ENCODE measurements at places on chromosomes 11 and 22.

DNA sequence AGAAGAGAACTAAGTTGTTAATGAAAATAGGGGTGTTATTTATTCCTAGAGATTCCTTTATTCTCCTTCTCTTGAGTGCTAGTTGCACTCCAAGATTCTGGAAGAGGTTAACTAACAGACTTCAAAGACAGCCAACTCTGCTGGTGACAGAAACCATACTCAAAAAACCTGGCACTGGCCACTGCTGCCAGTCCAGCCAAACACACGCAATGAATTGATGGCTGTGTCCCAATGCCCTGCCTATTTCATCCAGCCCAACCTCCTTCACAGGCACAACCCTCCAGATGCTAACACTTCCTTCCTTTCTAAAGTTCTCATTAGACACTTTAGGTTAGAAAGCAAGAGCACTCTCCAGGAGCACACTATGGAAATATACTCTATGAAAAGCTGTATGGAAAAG lies 150.8 kb upstream of the C11orf58 start:
- no peak for DNase-seq

DNA sequence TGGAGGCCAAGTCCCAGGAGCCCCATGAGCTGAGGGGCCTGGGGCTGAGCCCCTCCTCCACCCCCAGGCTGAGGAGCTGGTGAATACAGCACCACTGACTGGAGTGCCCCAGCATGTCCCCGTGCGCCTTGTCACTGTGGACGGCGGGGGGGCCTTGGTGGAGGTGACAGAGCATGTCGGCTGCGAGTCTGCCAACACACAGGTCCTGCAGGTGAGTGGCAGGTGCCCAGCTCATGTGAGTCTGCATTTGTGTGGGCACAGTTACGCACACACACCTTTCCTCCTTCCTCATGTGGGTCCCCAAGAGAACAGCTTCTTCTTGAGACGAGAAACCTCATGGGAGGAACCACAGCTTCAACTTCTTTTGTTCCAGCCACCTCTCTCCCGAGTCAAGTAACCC lies 7.7 kb downstream of the TMEM132A start:
- DNase-seq: no peak

GRCh38 chr22:19164425-19164824 lies 14.1 kb downstream of the SLC25A1 start:
- DNase-seq: no peak

GRCh38 chr11:76236092-76236999 lies 30.0 kb upstream of the WNT11 start:
- no peak for DNase-seq

DNA sequence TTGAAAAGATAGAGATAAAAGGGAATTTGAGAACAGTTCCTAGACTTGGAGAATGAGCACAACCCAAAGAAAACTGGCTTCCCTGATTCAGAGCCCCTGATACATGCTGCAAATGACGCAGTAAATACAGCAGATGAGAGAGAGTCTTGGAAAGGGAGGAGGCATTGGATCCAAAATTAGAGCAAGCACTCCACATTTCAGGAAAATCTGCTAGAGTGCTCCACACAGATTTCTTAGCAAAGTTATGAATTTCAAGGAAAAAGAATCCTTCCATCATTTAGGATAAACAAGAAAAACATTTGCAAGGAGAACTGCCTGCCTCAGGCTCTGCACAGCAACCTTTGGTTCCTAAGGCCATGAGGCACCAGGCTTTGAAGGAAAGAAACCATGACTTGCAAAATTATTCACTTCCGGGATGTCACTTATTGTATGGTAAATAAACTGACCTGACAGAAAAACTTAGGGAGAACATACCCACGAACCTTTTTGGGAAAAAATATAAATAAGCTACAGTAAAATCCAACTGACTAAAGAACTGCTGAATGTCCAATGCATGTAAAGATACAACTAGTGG lies 89.8 kb upstream of the RTL6 start:
- no peak for DNase-seq

GRCh38 chr11:79950172-79950571 lies 509.3 kb upstream of the TENM4 start:
- DNase-seq: no peak

- no peak for DNase-seq
These were observed 50.3 kb downstream of the COPB1 start for GRCh38 chr11:14449302-14449714.

DNA sequence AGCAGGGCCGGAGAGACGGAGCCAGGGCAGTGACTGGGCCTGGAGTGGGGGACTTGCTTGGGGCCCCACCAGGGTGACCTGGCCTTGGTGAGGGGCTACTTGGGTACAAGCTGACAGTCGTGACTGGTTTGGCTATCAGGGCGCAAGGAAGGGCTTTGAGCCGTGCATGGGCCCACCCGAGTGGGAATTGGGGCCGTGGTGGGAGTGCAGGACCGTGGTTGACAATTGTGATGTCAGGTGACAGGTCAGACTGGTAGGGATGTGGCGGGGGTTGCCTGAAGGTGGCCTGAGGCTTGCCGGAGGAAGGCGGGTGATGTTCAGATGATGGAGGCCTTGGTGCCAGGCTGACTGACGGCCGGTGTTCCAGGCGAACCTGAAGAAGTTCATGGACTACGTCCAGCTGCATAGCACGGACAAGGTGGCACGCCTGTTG lies 5.6 kb downstream of the SHANK3 start:
- no peak for DNase-seq

DNA sequence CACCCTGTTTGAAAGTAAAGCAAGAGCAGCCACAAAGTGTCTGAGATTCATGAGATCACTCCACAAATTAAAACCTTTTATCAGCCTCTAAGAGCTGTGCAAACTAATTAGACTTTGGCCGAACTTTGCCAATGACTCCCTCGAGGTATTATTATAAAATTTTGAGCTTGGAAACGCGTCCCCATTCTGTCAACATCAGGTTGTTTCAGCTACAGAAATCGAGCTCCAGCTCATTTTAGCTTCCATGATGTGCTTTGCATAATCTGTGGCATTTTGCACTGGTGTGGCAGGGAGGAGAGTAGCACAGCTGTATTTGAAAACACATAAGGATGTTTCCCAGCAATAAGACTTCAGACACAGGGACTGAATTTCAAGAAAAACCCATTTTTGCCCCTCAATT lies 872.2 kb downstream of the NTM start:
- no peak for DNase-seq

- no peak for DNase-seq
These were observed 1.3 kb downstream of the MAP3K11 start for GRCh38 chr11:65612691-65613090.

DNA sequence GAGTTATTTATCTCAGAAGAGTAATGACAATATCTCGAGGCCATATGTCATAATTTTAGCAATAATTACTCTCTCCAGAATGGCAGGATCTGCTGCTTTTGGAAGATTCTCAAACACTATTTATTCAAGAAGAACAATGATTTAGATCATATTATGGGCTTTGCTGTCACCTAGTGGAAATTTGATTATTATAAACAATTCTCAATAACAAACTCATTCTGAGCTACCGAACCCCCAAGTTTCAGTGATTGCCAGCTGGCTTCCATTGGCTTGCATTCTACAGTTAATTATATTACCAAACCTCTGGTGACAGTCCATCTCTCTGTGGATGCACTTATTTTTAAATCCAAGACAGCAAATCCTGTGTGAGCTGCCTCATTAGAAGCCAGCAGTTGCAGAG lies 27.9 kb upstream of the SLC36A4 start:
- no peak for DNase-seq

GRCh38 chr22:45225732-45226502 lies 14.8 kb downstream of the KIAA0930 start:
- DNase-seq: no peak

DNA sequence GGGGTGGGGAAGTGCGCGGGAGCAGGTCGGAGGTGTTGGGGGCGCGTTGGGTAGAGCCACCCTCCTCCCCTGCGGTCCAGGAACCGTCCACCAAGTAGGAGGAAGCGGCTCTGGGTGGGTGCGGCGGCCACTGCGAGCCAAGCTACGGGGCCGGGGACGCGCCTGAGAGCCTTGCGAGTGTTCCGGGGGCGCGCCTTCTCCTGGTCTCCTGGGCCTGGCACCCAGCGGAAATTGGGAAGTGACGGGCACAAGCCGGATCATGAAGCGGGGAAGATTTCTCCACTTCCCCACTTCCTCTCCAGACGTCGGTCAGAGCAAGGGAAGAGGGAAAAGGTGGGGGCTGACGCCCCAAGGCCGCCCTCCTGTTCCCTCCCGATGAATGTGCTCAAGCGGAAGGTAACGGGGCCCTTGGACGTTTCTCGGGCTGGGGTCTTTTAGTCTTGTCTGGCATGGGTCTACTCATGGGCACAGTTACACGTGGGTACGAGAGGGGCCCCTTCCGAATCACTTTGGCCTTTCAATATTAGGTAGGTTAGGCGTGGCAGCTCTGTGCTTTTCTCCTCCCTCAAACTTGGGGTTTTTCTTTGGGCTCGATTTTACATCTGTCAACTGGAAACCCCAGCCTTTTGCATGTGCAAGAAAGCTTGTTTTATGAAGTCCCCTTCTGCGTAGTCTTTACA lies 865 bp downstream of the RBM14 start:
- DNase-seq: no peak

DNA sequence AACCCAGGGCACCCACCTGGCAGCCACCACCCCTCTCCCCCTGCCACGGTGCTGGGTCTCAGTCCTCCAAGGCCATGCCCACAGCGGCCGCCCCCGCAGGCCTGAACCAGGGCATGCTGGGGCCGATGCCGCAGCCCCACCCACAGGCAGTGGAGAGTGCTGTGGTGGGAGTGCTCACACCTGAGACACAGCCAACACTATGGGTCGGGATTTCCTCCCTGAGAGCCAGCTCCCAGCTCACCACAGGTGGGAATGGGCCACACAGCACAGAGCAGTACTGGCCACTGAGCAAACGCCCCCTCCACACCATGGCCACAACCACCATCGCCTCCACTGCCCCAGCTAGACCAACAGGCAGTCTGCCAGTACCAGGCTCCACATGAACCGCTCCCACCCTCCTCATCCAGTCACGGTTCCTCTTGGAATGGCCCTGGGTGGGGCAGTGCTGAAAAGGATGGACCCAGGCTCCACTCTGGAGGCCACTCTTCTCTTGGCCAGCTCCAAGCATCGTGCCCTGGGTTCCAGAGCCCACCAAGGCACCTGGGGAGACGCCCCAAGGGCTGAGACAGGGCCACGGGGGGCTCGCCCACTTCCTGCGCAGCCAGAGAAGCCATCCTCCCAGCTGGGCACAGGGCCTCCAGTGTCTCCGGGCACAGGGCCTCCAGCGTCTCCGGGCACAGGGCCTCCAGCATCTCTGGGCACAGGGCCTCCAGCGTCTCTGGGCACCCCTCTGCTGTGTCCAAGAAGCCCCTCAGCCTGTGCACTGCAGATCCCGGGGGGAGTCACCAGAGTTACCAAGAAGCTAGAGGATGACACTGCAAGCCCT lies 14.2 kb downstream of the MOB2 start:
- DNase-seq: no peak

GRCh38 chr22:19811811-19812771 lies 42.6 kb downstream of the GNB1L start:
- no peak for DNase-seq

- DNase-seq: no peak
These were observed 13.3 kb downstream of the TTC38 start for GRCh38 chr22:46280999-46281623.

DNA sequence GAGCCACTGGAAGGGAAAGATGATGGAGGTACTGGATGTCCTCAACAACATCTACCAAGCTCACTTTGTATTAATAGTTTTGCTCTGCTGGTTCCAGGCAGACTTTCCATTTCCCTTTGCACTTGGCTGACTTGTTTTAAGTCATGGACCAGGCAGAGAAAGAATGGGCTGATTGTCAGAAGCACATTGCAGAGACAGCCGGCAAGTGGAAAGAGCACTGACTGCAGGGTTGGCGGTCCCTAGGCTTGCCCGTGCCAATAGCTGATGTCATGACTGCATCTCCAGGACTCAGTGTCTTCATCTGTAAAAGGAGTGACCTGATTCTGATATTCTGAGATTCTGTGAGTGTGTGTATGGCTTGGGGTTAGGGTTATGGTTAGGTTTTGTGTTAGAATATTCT lies 20.9 kb upstream of the NNMT start:
- DNase-seq: no peak

GRCh38 chr11:96472085-96472484 lies 82.3 kb downstream of the JRKL start:
- no peak for DNase-seq

DNA sequence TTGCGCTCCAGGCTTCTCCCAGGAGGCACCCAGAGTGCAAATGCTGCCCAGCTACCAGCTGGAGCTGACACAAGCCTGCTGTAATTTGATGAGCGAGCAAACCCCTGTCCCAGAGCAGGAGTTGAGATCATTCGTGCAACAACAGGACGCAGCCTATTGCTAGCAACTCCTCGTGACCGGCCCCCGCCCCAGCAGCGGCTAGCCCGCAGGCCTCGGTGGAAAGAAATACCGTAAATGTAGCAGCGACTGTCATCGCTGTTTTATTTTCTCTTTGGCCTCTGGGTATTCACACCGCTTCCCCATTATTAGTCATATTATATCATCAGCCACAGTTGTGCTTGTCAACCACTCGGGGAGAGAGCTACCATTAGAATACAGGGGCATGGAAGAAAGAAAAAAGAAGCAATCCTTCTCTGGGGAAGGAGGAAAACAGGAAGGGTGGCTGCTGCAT lies 59.2 kb upstream of the ATXN10 start:
- no peak for DNase-seq

DNA sequence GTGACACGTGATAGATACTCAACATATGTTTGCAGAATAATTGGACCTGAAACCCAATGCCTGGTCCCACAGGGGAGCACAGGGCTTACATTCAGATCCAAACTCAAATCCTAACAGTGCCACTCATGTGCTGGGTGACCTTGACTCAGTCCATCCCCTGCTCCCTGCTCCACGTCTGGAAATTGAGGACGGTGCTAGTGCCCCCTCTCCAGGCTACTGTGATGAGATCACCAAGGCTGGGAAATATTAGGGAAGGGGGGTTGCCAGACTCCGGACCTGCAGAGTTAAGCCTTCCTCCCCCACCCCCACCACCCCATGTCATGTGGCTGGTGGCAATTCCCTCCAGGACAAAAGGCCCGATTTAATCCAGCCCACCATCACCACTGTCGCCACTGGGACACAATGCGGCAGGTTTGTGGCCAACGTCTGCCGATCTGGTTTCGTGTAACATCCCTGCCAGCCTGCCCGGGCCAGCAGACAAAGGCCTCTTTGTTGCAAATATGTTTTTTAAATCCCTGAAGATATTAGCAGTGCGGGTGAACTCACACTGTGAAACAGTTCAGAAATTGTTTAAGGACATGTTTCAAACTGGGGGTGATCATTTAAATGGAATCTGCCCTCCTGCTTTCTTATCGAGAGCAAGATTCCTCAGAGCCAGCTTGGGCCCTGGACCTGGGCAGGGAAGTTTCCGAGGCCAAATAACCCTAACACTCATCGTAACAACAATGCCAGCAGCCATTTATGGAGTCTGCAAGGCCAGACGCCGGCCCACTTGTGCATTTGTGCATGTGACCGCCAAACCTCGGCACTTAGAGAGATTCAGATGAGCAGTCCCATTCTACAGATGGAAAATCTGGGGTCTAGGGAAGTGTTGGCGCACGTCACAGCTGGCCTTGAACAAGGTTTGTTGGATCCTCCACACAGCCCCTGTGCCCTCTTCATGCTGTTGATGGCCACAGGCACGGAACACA lies 19.6 kb upstream of the MN1 start:
- DNase-seq: no peak
